ENCODE measurements at places on chromosomes 5 and 9.

DNA sequence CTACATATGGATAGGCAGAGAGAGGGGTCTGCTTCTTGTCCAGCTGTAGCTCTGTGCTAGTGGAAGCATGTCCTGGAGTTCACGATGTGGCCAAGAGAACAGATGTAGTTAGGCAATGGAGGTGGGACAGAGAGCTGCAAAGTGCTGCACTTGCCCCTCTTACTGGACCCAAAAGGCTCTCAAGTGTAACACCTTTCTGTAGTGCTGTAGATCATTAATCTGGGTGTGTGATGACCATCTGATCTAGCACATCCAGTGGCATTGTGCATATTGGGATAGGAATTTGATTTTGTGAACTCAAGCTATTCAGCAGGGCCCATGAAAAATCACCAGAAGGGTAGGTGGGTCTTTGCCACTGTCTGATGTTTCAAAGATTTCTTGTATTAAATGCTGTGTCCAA lies 151.4 kb downstream of the KDM4C start:
- DNase-seq = no peak

DNA sequence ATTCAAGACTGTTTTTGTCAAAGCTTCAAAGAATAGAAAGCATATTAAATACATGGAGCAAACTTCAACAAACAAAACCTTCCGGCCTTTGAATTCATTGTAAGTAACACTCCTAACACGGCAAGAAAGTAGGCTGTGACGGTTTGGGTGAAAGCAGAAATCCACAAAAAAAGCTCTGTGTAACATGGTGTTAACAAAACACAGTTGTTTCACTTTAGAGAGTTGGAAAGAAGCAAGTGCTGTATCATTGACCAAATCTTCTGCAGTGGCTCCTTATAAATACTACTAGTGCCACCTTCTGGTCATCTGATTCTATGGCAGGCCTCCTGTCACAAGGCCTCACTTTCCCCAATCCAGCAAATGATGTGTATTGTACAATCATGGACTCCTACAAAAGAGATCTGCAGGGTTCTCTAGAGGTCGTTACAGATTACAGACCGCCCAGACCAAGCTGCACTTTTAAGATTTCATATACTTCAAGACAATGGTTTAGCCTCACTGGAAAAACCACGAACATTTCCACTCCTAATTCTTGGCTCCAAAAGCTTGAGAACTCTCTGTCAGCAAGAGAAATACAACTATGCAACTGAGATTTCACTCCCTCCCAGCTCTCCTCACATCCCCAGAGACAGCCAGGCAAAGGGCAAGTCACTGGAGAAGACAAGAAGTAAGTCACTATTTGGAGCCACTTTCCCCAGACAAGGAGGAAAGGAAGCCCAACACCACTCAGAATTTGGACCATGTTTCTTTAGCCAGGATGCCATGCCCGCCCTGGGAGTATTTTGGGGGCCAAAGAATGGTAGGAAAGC lies 196.2 kb downstream of the DTWD2 start:
- peak; percentile 3 for DNase-seq

DNA sequence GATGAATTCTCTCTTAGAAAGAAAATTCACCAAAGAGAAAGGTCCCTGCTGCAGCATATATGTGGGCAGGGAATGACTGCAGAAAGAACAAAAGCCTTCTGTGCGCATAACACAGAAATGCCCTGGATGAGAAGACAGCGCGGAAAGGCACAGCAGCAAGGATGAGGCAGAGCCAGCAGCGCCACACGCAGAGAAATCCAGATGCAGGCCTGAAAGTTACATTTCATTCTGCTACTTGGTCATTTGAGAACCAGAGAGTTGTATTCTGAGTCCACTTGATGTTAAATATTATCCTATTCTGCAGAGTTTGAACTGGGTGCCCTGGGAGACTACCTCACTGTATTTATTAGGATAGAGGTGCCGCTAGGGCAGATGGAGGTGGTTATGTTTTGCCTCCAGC lies 68.5 kb downstream of the GLDC start:
- no peak for DNase-seq

DNA sequence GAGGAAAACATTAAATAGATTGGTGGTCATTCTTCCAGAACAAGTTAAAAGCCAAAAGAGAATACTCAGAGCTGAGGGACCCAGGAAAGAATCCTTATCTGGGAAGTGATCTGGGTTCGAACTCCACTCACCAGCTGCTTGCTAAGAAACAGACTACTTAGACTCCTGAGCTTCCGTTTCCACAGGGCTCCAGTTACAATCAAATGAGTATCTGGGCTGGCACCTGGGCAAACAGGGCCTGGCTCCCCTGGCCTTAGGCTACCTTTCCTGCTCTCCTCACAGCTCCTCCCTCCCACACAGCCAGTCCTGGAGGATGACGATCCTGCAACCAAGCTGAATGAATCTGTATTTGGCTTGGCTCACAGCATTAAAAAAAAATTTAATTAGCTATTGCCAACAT lies 2.5 kb downstream of the MAPK9 start:
- no peak for DNase-seq

DNA sequence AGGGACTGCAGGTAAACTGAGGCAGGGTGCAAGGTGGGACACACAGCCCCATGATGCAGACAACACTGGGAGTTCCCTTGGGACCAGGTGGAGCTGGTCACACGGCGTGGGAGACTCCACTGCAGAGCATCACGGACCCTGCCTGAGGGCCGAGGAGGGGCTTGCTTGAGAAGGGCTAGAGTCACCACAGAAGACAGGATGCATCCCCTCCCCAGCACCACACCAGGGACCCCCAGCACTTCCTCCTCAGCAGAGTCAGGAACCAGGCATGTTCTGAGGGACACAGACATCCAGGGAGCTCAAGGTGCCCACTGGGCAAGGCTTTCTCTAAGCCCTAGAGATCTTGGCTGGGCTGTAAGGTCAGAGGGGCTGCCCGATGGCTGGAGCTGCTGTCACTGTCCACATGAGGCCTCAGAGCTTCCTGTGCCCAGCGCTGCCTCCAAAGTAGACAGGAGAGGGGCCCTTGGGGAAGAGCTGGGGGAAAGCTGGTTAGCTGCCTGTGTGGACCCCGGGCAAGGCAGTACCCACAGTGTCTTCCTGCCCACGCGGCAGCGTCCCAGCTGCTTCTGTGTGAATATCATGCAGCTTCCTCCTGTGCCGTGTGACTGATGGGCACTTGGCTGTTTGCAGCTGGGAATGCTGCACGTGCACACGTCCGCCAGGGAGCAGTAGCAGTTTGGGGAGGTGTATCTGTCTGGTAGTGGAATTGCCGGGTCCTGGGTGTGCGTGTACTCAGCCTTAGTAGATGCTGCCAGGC lies 176.6 kb downstream of the CACNA1B start:
- DNase-seq = no peak

DNA sequence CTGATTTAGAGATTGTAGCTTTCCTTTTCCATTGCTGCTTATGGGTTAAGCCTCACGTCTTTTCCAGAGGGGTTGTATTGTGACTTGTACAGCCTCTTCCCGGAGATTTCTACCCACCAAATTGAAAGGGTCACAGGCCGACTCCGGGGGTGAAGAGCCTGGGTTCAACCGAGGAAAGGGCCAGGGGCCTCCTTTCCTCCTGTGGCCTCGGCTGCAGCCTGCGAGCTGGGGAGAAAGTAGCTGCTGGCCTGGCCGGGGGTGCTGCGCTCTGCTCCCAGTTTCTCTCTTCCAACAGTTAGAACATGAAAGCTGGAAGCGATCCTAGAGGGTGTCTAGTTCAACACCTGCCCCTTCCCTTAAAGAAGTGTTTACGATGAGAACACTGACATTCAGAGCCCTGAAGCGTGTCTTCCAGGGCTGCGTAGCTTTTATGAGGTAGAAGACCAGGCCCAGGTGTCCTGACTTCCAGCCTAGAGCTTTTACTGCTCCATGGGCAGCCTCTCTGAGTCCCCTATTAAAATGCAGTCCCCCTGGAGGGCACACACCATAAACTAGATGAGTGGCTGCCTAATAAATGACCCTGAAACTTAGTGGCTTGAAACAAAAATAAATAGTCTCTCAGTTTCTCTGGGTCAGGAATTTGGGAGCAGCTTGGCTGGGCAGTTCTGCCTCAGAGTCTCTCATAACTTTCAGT lies 56.9 kb downstream of the ACER2 start:
- DNase-seq = no peak

- no peak for DNase-seq
Observed at GRCh38 chr5:59760785-59761348, 132.7 kb downstream of the PDE4D start.

- no peak for DNase-seq
Observed at GRCh38 chr5:157059093-157059539, at the start of gene HAVCR1. HAVCR1 (minus strand) TSS chr5:157059116; CDS start chr5:157057943, 1,173 bp downstream.

- no peak for DNase-seq
Observed at GRCh38 chr9:99158629-99159028, 53.7 kb downstream of the TGFBR1 start.

DNA sequence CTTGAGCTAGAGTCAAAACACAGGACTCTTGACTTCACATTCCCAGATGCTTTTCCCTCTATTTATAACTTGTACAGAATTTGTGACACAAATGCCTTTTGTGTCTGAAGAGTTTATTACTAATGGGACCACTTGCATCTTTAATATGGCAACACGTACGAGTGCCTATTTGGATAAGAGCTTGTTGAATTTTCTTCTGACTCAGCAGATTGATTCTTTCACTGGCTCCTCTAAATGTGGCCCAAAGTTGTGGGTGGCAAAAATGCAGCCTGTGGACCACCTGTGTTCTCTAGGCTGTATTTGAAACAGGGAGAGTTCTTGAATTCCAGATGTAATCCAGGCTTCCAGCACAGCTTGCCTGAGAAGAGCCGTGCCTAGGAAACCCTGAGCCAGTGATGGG lies 34.1 kb upstream of the ERCC6L2 start:
- no peak for DNase-seq

DNA sequence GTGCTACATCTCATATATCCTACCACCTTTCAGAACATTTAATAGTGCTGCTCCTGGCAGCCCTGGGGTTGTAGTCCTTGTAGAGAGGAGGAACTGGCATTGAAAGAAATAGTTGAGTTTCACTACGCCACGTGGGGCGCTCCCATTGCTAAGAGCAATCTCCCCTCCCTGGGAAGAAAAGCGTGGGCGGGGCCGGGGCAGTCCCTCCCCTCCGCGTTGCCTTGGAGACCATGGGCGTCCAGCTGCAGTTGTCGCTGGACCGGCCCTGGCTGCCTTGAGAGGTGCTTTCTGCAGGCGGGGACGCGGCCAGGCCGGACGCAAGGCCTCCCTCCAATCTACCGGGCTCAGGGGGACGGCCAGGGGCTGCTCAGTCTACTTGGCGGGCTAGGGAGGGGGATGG lies 368 bp upstream of the CCDC180 start:
- DNase-seq = no peak

DNA sequence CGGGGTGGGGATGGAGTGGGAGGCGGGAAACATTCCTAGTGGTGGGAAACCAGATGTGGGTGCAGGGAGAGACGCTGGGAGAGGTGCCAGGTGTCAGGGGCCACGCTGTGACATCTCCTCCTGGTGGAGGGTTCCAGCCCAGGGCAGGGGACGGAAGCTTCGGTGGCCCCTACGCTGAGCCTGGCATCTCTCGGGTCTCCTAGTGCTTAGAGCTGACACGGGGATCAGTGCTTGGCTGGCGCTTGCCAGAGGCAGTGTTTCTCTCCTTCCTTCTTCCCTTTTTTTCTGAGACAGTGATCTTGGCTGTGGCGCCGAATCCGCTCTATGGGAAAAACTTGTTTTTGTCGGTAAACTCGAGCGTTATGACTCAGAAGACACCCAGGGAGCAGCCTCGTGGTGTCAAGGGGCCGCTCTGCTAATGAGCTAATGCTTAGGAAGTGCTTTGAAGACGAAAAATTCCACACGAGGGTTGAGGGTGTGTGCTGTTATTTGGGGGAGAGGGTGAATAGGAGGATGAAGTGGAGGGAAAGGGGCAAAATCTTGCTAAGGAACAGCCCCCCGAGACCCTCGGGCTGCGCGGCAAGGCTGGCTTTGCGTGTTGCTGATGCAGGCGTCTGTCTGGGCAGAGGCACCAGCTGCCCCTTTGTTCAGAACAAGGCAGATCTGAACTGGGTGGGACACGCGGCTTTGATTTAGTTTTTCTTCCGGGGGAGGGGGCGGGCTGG lies 20.4 kb upstream of the IER5L start:
- no peak for DNase-seq

GRCh38 chr9:3193791-3194190 lies 332.0 kb downstream of the RFX3 start:
- DNase-seq = no peak

DNA sequence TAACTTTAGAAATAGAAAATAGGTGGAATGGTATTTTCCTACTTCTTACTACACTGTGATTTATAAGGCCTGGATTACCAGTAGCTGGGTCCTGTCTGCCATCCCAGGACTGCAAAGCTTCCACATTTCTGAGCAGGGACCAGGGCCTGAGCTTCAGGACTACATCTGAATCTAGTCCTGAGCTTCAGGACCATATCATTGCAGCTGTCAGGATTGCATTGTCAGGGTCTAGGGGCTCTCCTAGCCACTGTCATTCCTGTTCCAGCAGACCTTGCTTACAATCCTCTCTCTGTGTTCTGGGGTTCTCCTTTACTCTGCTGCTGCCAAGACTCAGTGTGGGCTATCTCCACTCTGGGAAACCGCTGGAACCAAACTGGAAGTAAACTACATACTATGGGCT lies 16.3 kb downstream of the RAB3C start:
- DNase-seq = no peak
